Testis (tissue), 5 donors: ENCODE measurements at places on chromosomes 5 and 9. TPM values are rescaled to one million over a fixed set of nuclear protein-coding genes. Genes with fewer than 3 reads are reported as not detected.

DNA sequence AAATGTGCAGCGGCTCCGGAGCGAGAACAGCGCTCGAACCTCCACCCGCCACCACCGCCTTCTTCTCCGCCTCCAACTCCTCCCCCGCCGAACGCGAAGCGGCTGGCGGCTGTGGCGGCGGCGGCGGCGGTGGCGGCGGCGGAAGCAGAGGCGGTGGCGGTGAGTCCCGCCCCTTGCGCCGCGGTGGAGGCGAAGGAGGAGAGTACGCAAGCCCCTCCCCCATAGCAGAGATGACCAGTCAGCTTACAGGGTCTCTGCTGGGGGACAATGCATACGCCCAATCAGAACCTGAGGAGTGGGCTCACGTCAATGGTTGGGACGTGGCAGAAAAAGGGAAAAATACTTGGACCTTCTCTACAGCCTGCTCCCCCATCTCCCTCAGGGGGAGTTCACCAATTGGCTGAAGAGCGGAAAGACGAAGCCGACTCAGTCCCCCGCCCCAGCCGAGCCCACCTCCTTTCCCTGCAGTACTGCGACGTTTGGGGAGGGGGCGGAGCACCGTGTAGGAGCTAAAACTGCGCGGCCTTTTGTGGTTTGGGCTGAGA lies at the start of gene PJA2:
Gene PJA2, minus strand, starts transcription at position 131 of the 545 bp plus-strand sequence. CDS start 26,541 bp downstream, outside the sequence.
- H3K4me1 ChIP-seq = peaks cover 20% of the 10 kb centered on the region
- no peaks in the 10 kb centered on the region for H3K36me3 ChIP-seq
- no peaks in the 10 kb centered on the region for H3K27me3 ChIP-seq

KIAA1191 gene
- 35.5 TPM for total RNA-seq

SH3RF2 gene
- total RNA-seq = 378 TPM

STPG3 gene
- total RNA-seq = 34.1 TPM

- no peak for DNase-seq
- no peaks in the 10 kb centered on the region for H3K4me1 ChIP-seq
- no peaks in the 10 kb centered on the region for H3K36me3 ChIP-seq
- H3K4me3 ChIP-seq = no peak overlapping the region
- H3K27me3 ChIP-seq = no peaks in the 10 kb centered on the region
- no peak overlapping the region for H3K27ac ChIP-seq
Observed at GRCh38 chr9:89236955-89237573, 58.4 kb upstream of the SHC3 start.
